ENCODE measurements at places on chromosomes 7 and 10. TPM values are rescaled to one million over a fixed set of nuclear protein-coding genes. Genes with fewer than 3 reads are reported as not detected.

The SYPL1 gene
- total RNA-seq, result 36.7 TPM

The MGMT gene
- 19.3 TPM for total RNA-seq

- DNase-seq, result no peak
These were observed 44.0 kb upstream of the ANK3 start for GRCh38 chr10:60433684-60434083.

- DNase-seq, result no peak
These were observed 244.4 kb downstream of the ZWINT start for GRCh38 chr10:56116684-56117083.

The TYW1 gene
- total RNA-seq, result 16.4 TPM

- DNase-seq, result no peak
These were observed 104.1 kb upstream of the ADCY1 start for GRCh38 chr7:45470031-45470430.

- no peak for DNase-seq
These were observed 64.4 kb downstream of the CCNY start for GRCh38 chr10:35400595-35401268.

The MNX1 gene
- not detected for total RNA-seq

The ORAI2 gene
- total RNA-seq, result 61.2 TPM

The MRLN gene
- total RNA-seq, result not detected

The NUTM2E gene
- total RNA-seq, result 0.92 TPM

The NUDT5 gene
- total RNA-seq, result 97.9 TPM

GRCh38 chr7:41189866-41190265, 513.0 kb downstream of the INHBA start:
- DNase-seq, result no peak

DNA sequence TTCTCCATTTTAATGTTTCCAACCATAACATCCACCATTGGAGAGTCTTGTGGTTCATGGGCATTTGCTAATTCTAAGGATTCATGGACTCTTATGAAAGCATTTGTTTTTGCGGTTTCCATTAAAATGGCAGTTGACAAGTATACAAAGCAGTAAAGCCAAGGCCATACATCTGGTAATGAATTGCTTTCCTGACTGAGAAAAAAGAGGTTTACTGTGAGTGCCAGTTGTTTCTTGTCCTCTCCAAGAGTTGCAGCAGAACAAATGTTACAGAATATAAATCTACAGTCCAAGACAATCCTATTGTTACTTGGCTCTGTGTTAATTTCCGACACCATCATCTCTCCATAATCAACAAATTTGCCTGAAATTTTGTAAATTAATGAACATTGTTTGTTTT, 261.3 kb downstream of the SORCS1 start:
- no peak for DNase-seq

GRCh38 chr7:151873402-151873965, 3.4 kb downstream of the PRKAG2 start:
- no peak for DNase-seq

The HHEX gene
- 0.25 TPM for total RNA-seq

- no peak for DNase-seq
These were observed 164.6 kb upstream of the KCND2 start for GRCh38 chr7:120108376-120108775.

The TRUB1 gene
- total RNA-seq, result 12.4 TPM

DNA sequence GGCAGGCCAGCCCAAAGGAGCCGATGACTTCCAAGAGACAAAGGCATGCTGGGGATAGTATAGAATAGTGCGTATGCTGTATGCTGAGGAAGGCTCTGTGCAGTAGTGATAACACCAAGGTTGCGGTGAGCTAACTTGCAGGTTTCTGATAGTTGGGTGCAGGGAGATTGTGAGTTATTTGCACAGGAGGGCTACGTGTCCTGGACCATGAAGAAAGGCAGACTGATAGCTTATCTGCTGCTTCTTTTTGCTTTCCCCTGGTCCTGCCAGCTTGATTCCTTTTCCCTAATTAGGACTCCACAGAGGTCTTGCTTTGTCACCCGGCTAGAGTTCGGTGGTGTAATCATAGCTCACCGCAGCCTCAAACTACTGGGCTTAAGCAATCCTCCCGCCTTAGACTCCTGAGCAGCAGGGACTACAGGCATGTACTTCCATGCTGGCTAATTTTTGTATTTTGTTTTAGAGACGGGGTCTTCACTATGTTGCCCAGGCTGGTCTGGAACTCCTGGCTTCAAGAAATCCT, 43.9 kb upstream of the ARHGAP12 start:
- DNase-seq, result no peak

DNA sequence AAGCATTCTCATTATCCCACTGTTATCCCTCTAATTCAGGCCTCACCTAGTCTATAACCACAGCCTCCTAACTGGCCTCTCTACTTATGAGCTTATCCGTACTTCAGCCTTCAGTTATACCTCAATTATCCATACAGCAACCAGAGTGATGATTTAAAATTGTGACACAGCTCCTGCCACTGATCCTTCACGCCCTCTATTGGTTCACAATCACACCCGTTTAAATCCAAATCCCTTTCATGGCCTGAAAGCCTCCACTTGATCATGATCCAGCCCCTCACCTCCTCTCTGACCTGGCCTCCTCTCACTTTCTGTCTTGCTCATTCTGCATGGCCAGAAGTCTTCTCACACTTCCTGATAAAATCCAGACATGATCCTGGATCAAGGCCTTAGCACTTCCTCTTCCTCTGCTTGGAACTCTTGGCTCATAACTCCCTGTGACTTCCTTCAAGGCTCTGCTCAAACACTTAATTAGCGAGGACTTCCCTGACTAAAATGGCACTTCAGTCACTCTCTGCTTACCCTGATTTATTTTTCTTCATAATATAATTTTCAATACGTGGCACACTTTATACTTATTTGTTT, 19.0 kb upstream of the TMEM26 start:
- no peak for DNase-seq

The ANKRD22 gene
- 0.17 TPM for total RNA-seq

- peak; percentile 75 for DNase-seq
These were observed 17.0 kb upstream of the GIMAP2 start for GRCh38 chr7:150668472-150668911.

The LRCH4 gene
- 189 TPM for total RNA-seq

DNA sequence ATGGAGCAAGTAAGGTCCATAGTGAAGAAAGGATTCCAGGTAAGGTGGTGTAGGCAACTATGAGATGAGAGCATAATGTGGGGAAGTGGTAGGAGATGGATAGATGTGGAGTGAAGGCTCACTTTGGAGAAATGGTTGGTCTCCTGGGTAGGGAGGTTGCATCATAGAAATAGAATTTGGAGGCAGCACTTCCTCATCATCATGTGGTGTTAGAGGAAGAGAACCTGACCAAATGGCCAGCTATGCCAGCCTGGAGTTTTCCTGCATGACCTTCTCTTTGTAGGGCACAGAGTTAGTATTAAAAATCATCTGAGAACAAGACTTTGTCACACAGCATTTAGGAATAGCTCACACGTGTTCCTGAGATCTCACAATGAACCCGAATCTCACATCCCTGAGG, 126.7 kb upstream of the CXCL12 start:
- no peak for DNase-seq

Measured in activated CD4-positive, alpha-beta T cell treated with anti-CD3 and anti-CD28 coated beads, Interleukin-2, amount 10 ng/mL, durations not matched to agents 7 days and 5 days (primary cell).